Activated naive CD8-positive, alpha-beta T cell treated with anti-CD3 and anti-CD28 coated beads, Interleukin-2, amount 10 ng/mL, durations not matched to agents 7 days and 5 days (primary cell): ENCODE measurements at places on chromosomes 6 and 20. TPM values are rescaled to one million over a fixed set of nuclear protein-coding genes. Genes with fewer than 3 reads are reported as not detected.

- peaks cover 2% of the 10 kb centered on the region for H3K27me3 ChIP-seq
- H3K27ac ChIP-seq = no peak overlapping the region
- no peaks in the 10 kb centered on the region for H3K4me1 ChIP-seq
- no peak for DNase-seq
- no peak overlapping the region for H3K4me3 ChIP-seq
Measured at GRCh38 chr6:116313101-116313776, 33.5 kb upstream of the TSPYL1 start.

- H3K27me3 ChIP-seq = no peaks in the 10 kb centered on the region
- no peak for DNase-seq
- no peak overlapping the region for H3K4me3 ChIP-seq
- H3K4me1 ChIP-seq = no peaks in the 10 kb centered on the region
Measured at GRCh38 chr6:163036160-163036645, 308.4 kb downstream of the PACRG start.

DNA sequence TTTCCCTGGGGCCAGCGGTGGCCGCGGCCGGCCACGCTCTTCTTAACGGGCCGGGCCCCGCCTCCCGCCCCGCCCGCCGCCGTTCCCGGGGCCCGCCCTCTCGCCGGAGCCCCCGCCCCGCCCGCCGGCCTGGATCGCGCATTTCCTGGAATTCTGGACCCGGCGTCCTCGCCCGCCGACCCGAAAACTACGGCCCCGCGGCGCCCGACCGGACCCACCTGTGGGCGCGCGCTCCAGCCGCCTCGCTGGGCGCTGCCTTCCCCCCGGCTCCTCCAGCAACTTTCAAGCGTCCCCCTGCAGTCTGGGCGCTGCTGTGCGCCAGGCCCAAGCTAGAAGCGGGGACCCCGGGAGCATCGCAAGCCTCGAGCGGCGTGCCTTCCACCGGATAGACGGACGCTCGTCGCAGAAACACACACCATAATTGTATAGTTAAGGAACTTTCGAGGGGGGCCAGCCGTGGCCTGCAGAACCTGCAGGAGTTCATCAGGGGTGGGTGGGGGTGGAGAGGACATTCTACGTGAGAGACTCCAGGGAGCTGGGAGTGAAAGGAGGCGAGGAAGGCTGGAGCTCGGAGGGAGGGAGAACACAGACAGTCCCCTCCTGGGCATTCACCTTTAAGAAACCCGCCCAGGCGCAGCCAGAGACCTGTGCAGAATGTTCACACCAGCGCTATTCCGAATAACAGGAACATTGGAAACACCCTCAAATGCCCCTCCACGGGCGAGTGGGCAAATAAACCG is at the start of gene ADA:
TSS of gene ADA (minus strand) at position 16 of the 740 bp plus-strand sequence. CDS start 92 bp downstream, outside the sequence.
- DNase-seq = peak; percentile 76
- peak within 1 kb of the TSS; percentile 96 for H3K4me3 ChIP-seq
- peak within 1 kb of the TSS; percentile 91 for H3K27ac ChIP-seq
- peaks cover 45% of the 10 kb centered on the region for H3K4me1 ChIP-seq

Gene ZBTB46
- 0.11 TPM for total RNA-seq

DNA sequence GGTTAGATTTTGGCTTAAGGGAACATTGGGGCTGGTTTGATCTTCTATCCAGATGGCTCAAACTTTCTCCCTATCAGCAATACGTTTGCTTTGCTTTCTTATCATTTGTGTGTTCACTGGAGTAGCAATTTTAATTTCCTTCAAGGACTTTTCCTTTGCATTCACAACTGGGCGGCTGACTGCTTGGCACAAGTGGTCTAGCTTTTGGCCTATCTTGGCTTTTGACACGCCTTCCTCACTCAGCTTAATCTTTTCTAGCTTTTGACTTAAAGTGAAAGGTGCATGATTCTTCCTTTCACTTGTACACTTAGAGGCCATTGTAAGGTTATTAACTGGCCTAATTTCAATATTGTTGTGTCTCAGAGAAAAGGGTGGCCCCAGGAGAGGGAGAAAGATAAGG is 254.9 kb downstream of the PLCB1 start:
- H3K4me1 ChIP-seq = no peaks in the 10 kb centered on the region
- DNase-seq = no peak
- H3K36me3 ChIP-seq = no peaks in the 10 kb centered on the region
- H3K27ac ChIP-seq = no peak overlapping the region

Gene FAM209B
- 1.8 TPM for total RNA-seq

DNA sequence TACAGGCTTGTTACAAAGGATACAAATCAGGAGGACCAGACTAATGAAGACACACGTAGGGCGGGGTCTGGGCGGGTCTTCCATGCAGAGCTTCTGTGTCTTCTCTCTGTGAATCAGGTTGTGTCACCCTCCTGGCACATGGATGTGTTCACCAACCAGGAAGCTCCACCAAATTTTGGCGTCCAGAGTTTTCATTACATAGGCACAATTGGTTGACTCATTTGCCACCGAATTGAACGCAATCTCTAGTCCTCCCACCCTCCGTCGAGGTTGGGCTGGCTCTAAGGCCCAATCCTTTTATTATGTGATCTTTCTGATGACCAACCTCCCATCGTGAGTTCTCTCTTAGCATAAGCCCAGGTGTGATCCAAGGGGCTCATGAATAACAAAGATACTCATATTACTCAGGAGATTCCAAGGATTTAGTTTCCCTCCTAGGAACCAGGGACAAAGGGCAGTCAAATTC is 36.3 kb upstream of the DDR1 start:
- H3K36me3 ChIP-seq = peaks cover 5% of the 10 kb centered on the region
- H3K27me3 ChIP-seq = peaks cover 4% of the 10 kb centered on the region
- H3K4me1 ChIP-seq = peaks cover 19% of the 10 kb centered on the region
- H3K4me3 ChIP-seq = no peak overlapping the region
- no peak for DNase-seq

DNA sequence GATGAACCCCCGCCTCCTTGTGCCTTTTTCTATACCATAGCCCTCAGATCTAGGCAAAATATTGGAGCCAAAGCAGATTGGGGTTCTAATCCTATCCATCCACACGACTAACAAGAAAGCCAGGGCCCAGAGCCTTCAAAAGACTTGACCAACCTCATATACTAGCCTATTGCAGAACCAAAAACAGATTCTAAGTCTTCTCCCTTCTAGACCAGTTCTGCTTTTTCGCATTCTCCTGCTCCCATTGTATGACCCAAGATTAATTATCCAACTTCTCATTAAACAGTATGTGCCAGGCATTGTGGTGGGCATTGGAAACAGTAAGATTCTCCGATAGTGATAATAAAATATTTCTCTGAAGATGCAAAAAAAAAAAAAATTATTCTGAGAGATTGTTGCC is 113.7 kb upstream of the JARID2 start:
- H3K4me1 ChIP-seq = peaks cover 15% of the 10 kb centered on the region
- H3K36me3 ChIP-seq = peaks cover 2% of the 10 kb centered on the region
- no peaks in the 10 kb centered on the region for H3K27me3 ChIP-seq
- no peak overlapping the region for H3K27ac ChIP-seq

Gene PPP1R14C
- total RNA-seq = not detected

DNA sequence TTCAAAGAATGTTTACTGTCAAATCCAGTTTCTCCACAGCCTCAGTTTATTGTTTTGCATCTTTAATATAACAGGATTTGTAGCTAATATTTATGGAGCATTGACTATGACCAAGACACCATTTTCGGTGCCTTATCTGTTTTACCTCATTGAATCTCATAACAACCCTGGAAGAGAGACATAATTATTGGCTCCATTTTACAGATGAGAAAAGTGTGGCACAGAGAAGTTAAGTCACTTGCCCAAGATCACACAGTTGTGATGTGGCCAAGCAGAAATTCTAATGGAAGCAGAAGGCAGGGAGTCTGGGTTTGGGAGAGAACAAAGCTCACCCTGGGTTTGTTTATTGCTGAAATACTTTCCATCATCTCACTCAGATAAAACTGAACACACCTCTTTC is 17.5 kb upstream of the NFATC2 start:
- H3K4me1 ChIP-seq = peaks cover 11% of the 10 kb centered on the region
- H3K27ac ChIP-seq = no peak overlapping the region
- DNase-seq = no peak
- H3K27me3 ChIP-seq = peaks cover 63% of the 10 kb centered on the region
- no peaks in the 10 kb centered on the region for H3K36me3 ChIP-seq

Gene FKBP1C
- total RNA-seq = 1.1 TPM

DNA sequence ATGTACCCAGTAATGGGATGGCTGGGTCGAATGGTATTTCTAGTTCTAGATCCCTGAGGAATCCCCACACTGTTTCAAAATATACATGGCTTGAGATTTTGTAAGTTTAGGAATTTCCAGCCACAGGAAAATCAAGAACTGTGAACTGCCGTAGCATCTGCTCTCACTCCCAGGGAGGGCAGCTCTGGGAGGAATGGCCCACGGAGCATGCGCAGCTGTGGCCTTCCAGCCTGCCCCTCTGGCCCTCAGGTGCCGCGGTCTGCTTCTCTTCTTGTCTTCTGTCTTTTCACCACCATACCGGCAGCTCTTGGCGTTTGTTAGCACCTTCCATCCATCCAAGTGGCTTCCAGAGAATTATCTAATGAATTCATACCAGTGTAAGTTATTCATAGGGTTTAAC is 19.9 kb upstream of the EXOC2 start:
- H3K36me3 ChIP-seq = no peaks in the 10 kb centered on the region
- peaks cover 19% of the 10 kb centered on the region for H3K4me1 ChIP-seq
- no peak overlapping the region for H3K27ac ChIP-seq
- DNase-seq = no peak

GRCh38 chr20:40746251-40746650 is 57.2 kb upstream of the MAFB start:
- peaks cover 1% of the 10 kb centered on the region for H3K4me1 ChIP-seq
- peaks cover 40% of the 10 kb centered on the region for H3K27me3 ChIP-seq
- H3K36me3 ChIP-seq = no peaks in the 10 kb centered on the region
- no peak overlapping the region for H3K27ac ChIP-seq
- no peak for DNase-seq
- no peak overlapping the region for H3K4me3 ChIP-seq

Gene CST11
- not detected for total RNA-seq
